Thoracic aorta (tissue), 2 donors: ENCODE measurements at places on chromosomes 1 and 21. TPM values are rescaled to one million over a fixed set of nuclear protein-coding genes. Genes with fewer than 3 reads are reported as not detected.
A peak's percentile ranks its signal among the peaks of the same experiment; 100 is the strongest.

- no peaks in the 10 kb centered on the region for H3K27me3 ChIP-seq
- peak overlapping the region; percentile 93 for H3K4me3 ChIP-seq
- peaks cover 5% of the 10 kb centered on the region for H3K4me1 ChIP-seq
- peaks cover 26% of the 10 kb centered on the region for H3K36me3 ChIP-seq
- DNase-seq, result no peak
- peak overlapping the region; percentile 98 for H3K27ac ChIP-seq
These were observed 684 bp upstream of the MCL1 start for GRCh38 chr1:150579945-150580642.

GRCh38 chr1:95232646-95233318 is 1.2 kb upstream of the RWDD3 start:
- H3K36me3 ChIP-seq, result no peaks in the 10 kb centered on the region
- H3K27ac ChIP-seq, result peak overlapping the region; percentile 86
- H3K4me3 ChIP-seq, result peak overlapping the region; percentile 78
- peaks cover 26% of the 10 kb centered on the region for H3K4me1 ChIP-seq

DNA sequence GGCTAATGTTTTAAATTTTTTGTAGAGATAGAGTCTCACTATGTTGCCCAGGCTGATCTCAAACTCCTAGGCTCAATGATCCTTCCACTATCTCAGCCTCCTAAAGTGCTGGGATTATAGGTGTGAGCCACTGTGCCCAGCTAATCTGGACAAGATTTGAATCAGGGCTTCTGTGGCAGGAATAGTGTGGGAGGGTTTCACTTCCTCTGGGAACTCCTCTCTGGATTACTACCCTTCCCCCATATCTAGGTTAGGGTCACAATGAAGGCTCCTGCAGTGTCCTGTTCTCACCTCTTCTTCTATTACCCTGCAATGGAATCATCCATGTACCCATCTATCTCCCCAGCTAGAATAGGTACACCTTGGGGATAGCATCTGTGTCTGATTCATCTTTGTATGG is 133.6 kb upstream of the RAB4A start:
- DNase-seq, result no peak
- H3K4me3 ChIP-seq, result no peak overlapping the region
- H3K36me3 ChIP-seq, result no peaks in the 10 kb centered on the region
- H3K4me1 ChIP-seq, result no peaks in the 10 kb centered on the region
- no peaks in the 10 kb centered on the region for H3K27me3 ChIP-seq

DNA sequence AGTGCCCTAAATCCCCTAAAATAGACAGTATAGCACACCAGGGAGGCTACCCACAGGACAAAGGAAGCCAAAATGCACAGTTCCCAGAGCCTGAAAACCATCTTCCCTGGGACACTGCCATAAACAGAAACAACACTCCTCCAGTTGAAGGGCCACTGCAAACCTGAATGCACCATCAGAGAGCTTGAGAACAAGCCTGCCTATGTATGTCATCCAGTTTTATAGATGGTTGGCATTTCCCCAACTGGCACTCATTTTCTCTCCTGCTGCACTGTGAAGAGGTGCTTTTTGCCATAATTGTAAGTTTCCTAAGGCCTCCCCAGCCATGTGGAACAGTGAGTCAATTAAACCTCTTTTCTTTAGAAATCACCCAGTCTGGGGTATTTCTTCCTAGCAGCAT is 169.0 kb downstream of the AGBL4 start:
- H3K27me3 ChIP-seq, result no peaks in the 10 kb centered on the region
- no peak overlapping the region for H3K27ac ChIP-seq
- no peak overlapping the region for H3K4me3 ChIP-seq
- no peak for DNase-seq
- H3K36me3 ChIP-seq, result no peaks in the 10 kb centered on the region

GRCh38 chr1:205760606-205761005 is 10.6 kb upstream of the NUCKS1 start:
- H3K36me3 ChIP-seq, result no peaks in the 10 kb centered on the region
- DNase-seq, result no peak
- H3K4me3 ChIP-seq, result no peak overlapping the region
- no peaks in the 10 kb centered on the region for H3K27me3 ChIP-seq
- H3K27ac ChIP-seq, result no peak overlapping the region
- H3K4me1 ChIP-seq, result no peaks in the 10 kb centered on the region

- peaks cover 9% of the 10 kb centered on the region for H3K27me3 ChIP-seq
- H3K36me3 ChIP-seq, result no peaks in the 10 kb centered on the region
- DNase-seq, result no peak
- no peak overlapping the region for H3K4me3 ChIP-seq
These were observed 553 bp upstream of the SLC30A2 start for GRCh38 chr1:26046246-26047095.

GRCh38 chr1:18535391-18536210 is 54.9 kb downstream of the KLHDC7A start:
- no peaks in the 10 kb centered on the region for H3K36me3 ChIP-seq
- DNase-seq, result no peak
- H3K27me3 ChIP-seq, result no peaks in the 10 kb centered on the region
- no peak overlapping the region for H3K27ac ChIP-seq

DNA sequence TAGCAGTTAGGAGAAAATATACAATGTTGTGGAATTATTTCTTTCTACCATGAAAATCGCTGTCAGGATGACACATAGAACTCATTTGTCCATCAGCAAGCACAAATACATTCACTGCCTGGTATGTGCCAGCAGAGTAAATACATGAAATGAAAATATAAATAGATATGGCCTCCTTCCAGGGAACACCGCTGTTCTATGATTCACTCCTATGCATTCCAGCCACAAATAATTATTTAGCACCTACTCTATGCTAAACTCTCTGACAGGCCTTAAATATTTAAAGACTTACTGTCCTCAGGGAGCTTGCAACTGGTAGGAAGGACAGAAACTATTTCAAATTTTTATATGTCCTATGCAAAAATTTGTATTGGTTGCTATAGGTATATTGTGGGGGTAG is 975.0 kb upstream of the NCAM2 start:
- H3K4me3 ChIP-seq, result no peak overlapping the region
- H3K36me3 ChIP-seq, result no peaks in the 10 kb centered on the region
- no peak for DNase-seq
- no peaks in the 10 kb centered on the region for H3K27me3 ChIP-seq
- H3K4me1 ChIP-seq, result no peaks in the 10 kb centered on the region

GBP5 gene
- total RNA-seq, result 15.8 TPM

LEPR gene
- total RNA-seq, result 17.6 TPM

GUCA2A gene
- total RNA-seq, result not detected
